ENCODE measurements at places on chromosomes 11 and 22.

DNA sequence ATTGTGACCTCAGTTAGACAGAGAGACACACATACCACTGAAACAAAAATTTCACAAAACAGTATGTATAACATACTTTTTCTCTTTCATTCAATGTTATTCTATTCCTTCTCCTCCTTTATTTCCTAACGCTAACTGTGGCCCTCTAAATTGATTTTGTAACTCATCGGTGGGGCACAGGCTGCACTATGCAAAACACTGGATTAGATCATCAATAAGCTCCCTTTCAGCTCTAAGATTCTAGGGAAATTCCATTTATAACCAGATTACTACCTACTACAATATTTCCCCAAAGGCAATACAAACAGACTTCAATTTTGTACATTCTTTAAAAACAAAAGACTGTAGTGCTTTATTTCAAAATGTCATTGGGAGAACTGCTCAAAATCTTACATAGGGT, 6.1 kb downstream of the FJX1 start:
- no peak for DNase-seq

- no peak for DNase-seq
Observed at GRCh38 chr11:71500601-71501021, 26.5 kb upstream of the KRTAP5-7 start.

DNA sequence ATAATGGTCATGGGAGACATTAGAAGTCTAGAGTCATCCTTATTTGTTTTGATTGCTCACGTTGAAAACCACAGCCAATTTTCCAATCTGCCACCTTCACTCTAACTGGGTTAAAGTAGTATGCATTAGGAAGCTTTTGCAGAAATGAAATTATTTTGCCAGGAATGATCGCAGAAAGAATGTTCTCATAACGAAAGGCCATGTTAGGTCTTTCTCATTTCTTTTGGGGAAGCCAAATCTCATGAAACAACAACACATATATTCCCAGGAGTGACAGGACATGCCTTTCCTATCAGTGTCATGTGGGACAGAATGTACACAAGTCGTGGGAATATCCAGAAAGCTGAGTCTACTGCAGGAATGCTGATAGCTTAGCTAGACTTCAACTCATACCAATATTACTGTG, 386.3 kb downstream of the AASDHPPT start:
- DNase-seq: no peak

DNA sequence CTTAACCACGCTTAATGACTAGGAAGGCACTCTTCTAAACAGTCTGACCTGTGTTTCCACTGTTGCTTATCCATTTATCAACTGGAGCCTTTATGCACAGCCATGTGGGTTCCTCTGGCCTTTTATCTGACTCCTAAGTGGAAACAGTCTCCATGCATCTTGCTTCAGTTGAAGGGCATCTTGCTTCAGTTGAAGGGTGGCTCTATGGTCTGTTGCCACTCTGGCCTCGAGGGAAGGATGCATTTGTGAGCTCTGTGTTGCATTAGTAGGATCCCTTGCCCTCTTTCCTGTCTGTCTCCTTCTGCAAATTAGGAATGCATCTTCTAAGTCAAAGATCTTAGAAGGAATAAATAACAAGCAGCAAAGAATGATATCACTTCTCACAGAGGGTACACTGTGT, 25.8 kb upstream of the C11orf96 start:
- DNase-seq: no peak

DNA sequence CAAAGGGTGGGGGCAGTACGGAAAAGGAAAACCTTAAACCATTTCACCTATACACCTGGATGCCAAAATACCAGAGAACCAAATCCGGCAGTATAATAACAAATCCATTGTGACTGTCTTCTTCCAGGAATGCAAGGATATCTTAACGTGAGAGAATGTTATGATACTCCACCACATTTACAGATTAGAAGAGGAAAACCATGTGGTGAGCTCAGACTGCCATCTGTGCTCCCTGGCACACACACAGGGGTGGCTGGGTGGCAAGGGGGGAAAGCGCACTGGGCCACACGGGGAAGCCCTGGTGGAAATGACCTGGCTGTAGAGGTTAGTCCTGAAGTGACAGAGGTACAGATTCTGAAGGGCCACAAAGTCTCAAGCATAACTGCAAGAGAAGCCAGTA, 9.9 kb downstream of the EIF1AD start:
- no peak for DNase-seq
